Stimulated activated CD8-positive, alpha-beta memory T cell treated with anti-CD3 and anti-CD28 coated beads, Interleukin-15, amount 100 ng/mL, for 4 hours (primary cell): ENCODE measurements at places on chromosomes 16 and 17.

DNA sequence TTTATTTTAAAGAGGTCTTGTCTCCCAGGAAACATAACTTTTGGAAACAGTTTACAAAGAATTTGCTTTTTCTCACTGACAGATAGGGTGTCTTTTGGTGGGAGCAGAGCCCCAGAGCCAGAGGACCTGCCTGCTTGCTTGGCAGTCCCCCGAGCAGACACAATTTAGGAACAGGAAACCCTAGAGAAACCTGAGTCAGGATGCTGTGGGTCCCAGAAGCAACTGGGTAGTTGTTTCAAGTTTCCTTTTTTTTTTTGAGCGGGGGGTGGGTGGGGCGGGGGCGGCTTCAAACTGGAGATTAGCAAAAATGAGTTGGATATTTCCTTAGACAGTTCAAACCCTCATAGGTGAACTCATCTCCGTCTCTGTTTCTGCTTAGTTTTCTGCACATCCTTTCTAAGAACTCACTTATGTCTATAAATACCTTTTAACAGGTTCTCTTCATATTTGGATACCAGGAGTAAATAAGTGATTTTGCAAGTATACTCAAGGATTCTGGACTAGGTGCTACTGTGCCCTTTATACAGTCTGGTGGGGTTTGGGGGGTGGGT is 135.1 kb downstream of the PRKCA start:
- no peak for DNase-seq

DNA sequence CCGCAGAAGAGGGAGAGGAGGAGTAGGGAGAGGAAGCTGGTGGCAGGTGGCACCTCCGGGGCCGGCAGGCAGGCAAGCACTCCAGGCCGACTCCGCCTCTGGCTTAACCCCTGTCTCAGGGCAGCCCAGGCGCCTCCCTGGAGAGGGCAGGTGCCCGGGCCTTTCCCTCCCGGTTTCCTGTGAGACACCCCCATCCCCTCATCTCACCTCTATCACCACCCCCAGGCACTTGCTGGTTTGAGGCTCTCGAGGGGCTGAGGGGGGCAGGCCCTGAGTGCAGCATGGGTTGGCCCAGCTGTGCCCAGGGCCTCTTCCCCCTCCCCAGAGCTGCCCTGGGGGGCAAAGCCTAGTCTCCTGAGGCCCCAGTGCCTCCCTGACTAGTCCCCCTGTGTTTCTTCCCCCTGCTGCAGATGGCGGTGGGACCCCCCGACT is 6.0 kb downstream of the DOC2A start:
- no peak for DNase-seq

- DNase-seq = no peak
These were observed 26.6 kb upstream of the KCNG4 start for GRCh38 chr16:84266451-84266850.

- DNase-seq = peak; percentile 36
These were observed 52.6 kb downstream of the PLCG2 start for GRCh38 chr16:81831722-81832126.

GRCh38 chr17:82184761-82185160 is 27.9 kb downstream of the CCDC57 start:
- no peak for DNase-seq

DNA sequence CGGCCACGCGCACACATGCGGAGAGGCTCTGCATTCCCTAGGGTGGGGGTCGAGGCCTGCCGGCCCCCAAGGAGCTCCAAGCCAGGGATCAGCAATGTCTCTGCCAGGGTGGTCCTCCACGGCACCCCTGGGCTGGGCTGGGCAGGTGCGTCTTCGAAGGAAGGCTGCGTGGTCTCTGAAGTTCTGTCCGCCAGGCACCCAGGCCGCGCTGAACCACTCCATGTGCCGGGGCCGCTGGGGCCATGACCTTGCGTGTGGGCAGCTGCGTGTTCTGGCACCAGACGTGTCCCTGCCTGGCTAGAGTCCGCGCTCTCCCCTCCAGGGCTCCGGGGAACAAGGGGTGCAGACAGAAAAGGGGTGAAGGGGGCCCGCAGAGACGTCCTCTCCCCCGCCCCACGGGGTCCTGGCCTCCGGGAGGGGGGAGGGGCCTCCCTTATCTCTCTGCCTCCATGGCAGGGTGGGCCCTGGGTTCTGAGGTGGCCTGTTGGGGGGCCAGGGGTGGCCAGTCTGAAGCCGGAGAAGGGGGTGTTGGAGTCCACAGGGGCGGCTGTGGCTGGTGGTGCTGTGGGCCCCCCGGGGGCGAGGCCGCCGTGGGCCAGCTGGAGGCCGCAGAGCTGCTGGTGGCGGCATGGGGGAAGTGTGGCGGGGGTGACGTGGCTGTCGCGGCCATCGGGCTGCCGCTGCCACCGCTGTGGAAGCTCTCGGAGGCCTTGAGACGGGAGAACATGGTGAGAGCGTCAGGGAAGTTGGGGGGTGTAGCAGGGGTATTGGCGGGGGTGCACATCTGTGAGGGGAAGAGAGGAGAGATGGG is 5.3 kb downstream of the UBALD1 start:
- no peak for DNase-seq

- no peak for DNase-seq
These were observed 141.6 kb downstream of the KCNJ12 start for GRCh38 chr17:21517538-21518293.

DNA sequence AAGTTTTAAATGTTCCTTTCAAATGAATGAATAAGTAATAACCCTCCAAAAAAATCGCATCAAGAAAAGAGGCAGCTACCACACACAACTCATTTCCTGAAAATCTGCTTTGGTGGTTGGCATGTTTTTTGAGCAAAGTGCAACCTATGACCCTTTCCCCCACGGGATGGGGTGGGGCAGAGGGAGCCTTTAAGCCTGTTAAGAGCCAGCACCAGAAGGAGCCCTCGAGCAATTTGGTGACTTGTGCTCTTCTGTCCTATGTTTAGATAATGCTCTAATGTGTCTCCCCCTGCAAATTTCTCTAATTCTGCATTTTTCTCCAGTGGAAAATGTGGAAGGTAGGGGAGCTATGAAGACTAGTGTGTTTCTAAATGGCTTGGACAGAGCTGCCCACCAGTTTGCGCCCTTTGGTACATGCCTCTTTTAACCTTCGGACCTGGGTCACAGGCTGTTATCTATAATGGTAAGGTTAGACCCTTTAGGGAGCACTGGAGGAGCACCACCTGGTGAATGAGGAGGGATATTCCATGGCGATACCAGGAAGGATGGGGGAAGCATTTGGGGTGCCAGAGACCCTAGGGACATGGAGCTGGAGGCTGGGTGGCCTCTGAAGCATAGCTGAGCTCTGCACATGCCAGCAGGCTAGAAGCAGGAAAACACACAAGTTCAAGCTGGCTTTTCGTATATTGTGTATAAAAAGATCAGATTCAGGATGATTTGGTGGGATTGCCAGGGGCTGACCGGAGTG is 1.6 kb downstream of the PYCARD start:
- no peak for DNase-seq

GRCh38 chr17:60095830-60096229 is 17.1 kb upstream of the HEATR6 start:
- DNase-seq = no peak

DNA sequence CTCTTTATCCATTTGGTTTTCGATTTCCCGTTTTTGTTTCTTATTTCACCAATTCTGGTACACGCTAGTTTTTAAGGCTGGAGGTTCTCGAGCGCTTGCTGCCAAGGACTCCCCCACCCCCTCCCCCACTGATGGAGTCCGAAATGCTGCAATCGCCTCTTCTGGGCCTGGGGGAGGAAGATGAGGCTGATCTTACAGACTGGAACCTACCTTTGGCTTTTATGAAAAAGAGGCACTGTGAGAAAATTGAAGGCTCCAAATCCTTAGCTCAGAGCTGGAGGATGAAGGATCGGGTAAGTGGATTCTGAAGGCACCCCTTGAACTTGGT is 825 bp downstream of the RPTOR start:
- no peak for DNase-seq

- DNase-seq = no peak
These were observed 69.4 kb downstream of the MPRIP start for GRCh38 chr17:17111401-17112393.

DNA sequence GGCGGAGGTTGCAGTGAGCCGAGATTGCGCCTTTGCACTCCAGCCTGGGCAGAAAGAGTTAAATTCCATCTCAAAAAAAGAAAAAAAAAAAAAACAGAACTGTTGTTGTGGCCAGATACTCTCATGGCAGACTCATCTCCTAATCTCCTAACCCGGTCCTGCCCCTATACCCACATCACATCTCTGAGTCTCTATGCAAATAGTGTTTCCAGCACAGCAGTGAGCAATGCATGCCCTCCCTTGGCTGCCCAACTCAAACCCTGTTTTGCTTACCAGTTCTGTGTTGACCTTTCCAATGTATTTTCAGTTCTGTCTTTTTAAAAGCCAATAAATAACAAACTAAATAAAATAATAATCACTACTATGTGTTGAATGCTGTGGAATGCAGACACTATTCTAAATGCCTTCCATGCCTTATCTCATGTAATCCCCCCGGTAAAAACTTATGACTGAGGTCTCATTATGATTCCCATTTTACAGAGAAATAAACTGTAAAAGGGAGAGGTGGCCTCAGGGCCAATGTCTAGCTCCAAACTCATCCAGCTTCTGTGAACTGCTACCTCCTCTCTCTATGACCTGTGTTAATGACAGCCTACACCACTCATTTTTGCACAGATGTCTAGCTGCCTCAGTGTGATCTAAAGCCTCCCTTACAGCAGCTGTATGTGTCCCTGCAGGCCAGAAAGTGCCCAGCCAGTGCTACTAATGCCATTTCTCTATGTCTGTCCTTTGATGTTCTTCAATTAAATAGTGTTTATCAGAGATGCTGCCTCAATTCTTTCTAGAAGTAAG is 289.8 kb downstream of the HS3ST3B1 start:
- DNase-seq = no peak

DNA sequence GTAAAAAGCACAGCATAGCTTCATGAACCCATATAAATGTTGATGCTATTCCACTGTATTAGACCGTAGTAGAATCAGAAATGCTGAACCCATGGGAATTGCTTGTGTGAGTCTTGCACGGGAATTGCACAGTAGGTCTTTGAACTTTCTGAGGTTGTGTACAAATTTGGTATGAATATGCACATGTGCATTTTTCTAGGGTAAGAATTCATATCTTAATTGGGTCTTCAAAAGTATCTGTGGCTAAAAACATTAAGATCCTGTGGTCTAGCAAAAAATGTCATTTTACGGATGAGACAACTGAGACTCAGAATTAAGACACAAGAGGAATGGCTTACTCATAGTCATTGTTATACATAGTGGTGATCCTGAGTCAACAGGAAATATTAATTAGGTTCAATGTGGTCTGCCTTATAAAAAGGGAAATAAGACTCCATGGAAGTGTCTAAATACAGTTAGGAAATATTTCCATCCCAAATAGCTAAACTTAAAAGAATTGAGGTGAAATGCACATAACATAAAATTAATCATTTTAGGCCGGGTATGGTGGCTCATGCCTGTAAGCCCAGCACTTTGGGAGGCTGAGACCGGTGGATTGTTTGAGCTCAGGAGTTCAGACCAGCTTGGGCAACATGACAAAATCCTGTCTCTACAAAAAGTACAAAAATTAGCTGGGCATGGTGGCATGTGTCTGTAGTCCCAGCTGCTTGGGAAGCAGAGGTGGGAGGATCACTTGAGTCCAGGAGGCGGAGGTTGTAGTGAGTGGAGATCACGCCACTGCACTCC is 22.8 kb downstream of the TAOK1 start:
- no peak for DNase-seq

GRCh38 chr16:4090351-4090851 is 25.8 kb downstream of the ADCY9 start:
- no peak for DNase-seq

DNA sequence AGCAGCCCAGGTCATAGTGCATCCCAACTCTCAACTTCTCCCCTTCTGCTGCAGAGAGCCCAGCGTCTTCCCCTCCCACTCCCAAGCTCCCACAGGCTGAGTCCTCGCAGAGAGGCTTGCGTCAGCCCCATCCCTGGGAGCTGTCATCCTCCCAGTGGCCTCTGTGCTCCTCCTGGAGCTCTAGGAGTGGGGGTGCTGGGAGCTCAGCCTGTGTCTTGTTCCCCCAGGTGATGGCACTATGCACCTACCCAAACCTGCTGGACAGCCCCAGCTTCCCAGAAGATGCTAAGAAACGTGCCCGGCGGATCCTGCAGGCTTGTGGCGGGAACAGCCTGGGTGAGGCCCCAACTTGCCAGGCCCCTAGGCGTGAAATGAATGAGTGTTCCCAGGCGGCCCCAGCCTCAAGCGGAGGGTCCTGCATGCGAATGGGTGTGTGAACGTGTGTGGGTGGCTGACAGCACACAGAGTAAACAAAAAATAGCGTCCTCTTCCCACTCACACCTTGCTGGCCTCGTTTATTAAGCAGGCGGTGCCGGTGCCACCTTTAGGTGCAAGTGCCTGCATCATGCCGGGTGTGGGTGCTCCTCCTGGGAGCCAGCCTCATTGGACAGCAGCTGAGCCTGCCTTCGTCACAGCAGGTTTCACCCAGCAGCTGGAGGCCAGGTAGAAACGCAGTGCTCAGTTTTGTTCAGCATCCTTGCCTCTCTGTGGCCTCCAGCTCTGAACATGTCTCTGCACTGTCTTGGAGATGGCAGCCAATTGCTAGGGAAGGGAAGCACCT is 16.5 kb downstream of the GPT2 start:
- DNase-seq = no peak

DNA sequence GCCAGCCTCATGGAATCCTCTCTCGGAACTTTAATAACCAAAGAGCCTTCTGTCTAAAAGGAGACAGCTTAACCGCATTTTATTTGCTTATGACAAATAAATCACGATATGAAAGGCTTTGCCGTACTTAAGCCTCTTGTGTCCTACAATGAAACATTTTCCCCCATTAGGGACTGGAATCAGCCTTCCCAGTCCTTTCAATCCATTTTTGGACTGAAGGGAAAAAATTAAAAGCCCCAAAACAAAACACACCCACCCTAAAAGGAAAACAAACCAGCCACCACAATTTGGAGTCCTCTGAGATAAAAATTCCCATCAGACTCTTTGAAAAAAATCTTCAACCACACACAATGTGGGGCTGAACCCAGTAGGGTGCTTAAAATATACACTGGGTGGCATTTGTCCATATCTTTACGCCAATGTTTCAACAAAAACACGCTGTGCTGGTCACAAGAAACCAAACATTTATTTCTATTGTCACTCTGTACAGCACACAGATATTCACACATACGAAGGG is 3.0 kb downstream of the HOXB4 start:
- DNase-seq = no peak

- DNase-seq = no peak
These were observed 14.0 kb upstream of the CCL2 start for GRCh38 chr17:34241062-34241461.

- no peak for DNase-seq
These were observed 9.8 kb upstream of the NR1D1 start for GRCh38 chr17:40110026-40110845.
